GF-D8 (cell line): ENCODE measurements at places on chromosomes 13 and 19.

DNA sequence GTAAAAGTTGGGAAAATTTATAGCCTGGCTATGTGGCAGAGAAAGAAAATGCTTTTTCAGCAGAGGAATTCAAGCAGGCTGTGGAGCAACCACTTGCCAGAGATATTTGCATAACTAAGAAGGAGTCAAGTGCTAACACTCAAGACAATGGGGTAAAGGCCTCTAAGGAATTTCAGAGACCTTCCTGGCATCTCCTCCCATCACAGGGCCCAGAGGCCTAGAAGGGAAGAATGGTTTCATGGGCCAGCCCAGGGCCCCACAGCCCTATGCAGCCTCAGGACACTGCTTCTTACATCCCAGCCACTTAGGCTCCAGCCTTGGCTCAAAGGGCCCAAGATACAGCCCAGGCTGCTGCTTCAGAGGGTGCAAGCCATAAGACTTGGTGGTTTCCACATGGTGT, 14.3 kb downstream of the SLC15A1 start:
- DNase-seq = no peak

- no peak for DNase-seq
These were observed 93.4 kb downstream of the UQCRFS1 start for GRCh38 chr19:29119590-29119989.

DNA sequence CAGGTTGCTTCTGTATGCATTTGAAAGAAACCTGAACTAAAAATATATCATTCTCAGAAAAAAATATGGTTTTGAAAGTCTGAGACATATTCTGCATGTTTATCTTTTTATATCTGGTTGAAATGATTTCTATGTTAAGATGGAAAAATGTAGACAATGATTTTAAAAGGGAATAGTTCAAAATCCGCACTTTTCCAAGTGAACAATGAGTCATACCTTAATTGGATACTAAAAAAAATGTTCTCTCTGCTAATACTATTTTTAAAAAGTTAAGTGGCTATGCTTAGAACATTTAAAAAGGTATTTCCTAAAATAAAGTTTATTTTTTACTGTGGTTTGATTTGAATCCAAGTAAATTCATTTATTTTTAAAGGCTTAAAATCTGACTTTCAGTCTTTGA, 801.4 kb downstream of the SLITRK6 start:
- DNase-seq = no peak

DNA sequence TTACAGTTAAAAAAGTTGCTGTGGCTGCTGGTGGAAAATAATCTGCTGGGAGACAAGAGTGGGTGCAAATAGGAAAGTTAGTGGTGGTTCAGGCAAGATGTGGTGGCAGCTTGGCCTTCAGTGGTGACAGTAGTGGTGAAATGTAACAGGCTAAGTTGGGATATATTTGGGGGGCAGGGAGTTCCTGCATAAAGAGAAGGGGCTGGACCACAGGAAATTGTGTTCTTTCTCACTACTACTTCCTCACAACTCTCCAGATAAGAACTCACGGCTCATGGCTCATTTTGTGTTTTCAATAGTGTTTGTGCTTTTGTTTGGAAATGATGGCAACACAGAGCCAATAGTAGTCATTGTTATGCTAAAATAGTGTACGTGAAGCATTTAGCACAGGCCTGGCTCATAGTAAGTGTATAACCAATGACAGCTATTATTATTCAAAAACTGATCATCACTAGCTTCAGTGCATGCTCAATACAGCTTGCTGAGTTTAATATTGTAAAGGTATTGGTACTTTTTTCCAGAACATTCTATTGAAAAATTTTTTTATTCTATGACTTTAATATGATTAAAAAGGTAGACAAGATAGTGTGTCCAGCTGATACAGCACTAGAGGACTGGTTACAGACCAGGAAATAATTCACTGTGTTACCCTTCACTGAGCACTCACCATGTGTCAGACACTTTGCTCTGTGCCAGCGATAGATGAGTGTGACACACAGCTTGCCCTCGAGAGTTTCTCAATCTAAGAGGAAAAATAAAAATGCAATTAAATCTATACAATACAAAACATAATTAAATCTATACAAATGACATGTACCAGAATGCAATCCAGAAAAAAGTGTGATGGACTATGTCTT, 209.8 kb downstream of the POU4F1 start:
- DNase-seq = no peak

DNA sequence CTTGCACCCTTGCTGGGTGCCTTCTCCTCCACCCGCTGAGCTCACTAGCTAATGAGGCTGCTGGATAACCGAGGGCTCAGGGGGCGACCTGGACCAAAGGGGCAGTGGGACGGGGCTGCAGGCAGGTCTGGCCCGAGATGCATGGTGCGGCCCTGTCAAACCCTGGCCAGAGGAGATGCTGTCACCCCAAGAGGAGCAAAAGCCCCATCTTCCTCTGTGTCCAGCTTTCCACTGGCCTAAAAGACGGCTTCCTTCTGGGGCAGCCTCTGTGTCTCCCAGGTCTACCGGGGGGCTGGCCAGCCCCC, 261.8 kb downstream of the TBC1D4 start:
- DNase-seq = no peak

DNA sequence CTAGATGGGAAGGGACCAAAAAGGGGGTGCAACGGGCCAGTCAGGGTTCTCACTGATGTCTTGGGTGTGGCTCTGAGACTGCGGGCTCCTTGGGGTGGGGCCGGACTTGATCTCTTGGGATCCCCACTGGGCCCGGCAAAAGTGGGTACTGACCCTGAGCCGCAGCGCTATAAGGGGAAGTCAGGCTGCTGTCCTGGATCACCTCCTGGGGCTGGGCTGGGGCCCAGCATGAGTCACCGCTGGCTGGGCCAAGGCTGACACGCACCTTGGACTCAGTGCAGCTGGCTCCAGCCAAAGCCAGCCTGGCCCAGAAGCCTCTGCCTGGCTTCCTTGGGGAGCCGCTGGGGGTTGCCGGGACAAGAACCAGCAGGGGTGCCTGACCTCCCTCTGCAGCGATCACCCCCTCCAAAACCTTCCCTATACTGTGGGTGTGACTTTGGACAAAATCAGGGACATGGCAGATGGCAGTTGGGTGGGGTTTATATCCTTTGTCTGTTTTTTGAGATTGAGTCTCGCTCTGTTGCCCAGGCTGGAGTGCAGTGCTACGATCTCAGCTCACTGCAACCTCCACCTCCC, 617 bp upstream of the IQCN start:
- no peak for DNase-seq

DNA sequence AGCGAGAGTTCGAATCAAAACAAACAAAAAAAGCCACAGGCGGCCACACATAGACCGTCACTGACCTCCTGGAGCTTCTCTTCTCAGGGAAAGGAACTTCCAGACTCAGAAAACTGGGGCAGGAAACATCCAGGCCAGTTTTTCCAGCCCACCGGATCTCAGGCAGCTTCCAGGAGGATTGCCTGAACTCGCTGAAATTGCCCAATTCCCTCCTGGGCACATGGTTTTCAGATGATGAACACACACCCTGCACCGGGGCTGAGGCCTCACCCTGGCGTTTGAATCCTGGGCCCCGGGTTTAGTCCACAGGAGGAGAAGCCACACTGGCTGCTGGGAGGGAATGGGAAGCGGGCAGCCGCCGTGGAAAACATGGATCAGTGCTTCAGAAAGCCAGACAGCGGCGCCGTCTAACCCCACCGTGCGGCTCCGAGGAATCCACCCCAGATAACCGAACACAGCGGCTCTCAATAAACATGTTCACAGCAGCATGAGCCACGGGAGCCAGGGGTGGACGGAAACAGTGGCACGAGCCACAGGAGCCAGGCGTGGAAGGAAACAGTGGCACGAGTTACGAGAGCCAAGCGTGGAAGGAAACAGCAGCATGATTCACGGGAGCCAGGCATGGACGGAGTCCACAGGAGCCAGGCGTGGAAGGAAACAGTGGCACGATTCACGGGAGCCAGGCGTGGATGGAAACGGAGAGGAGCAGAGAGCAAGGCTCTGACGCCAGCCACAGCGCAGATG, 18.2 kb upstream of the PTBP1 start:
- DNase-seq = no peak

GRCh38 chr13:22648320-22648801, 532.4 kb upstream of the SGCG start:
- DNase-seq = no peak

DNA sequence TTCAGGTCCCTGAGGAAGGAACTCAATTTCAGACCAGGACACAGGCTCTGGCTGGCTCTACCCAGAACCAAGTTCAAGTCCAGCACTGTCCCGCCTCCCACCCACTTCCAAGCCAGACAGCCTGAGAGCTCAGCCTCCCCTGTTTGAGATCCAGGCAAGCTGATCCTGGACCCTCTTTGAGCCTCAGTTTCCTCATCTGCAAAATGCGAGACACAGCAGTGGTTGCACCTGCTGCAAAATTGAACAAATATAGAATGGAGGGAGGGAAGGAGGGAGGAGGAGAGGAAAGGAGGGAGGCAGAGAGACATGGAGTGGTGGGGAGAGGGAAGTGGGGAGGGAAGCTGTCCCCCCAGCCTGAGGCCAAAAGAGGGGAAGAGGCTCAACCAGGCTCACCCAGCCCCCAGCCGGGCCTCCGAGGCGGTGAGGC, 751 bp downstream of the TMEM221 start:
- DNase-seq = no peak
